Activated B cell treated with CpG ODN at 0.5 μM for 24 hours (primary cell): ENCODE measurements at places on chromosomes 7 and 10. TPM values are rescaled to one million over a fixed set of nuclear protein-coding genes. Genes with fewer than 3 reads are reported as not detected.

The MCM10 gene
- 3.7 and 4.6 TPM in 2 replicates for total RNA-seq

The ELOVL3 gene
- total RNA-seq: not detected in 2 replicates

- DNase-seq: no peak
Observed at GRCh38 chr7:75814407-75814947, 871 bp upstream of the CCL24 start.

DNA sequence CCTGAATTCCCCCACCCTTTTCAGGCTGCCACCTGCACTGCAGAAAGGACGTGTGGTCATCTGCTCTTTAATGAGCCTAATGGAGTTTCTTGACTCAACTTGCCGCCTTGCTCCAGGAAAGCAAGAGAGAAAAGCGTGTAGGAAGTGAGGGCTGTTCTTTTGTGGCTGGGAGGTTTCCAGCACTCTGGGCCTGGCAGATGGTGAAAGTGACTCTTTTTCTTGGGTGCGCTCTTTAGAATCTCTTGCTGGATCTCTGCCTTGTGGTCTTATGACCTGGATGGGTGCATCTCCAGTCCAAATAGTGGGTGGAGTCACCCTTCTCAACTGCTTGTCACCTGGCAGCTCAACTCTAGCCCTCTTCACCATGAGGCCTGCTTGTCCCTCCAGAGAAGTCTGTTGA is 244.0 kb downstream of the SORCS1 start:
- no peak for DNase-seq

DNA sequence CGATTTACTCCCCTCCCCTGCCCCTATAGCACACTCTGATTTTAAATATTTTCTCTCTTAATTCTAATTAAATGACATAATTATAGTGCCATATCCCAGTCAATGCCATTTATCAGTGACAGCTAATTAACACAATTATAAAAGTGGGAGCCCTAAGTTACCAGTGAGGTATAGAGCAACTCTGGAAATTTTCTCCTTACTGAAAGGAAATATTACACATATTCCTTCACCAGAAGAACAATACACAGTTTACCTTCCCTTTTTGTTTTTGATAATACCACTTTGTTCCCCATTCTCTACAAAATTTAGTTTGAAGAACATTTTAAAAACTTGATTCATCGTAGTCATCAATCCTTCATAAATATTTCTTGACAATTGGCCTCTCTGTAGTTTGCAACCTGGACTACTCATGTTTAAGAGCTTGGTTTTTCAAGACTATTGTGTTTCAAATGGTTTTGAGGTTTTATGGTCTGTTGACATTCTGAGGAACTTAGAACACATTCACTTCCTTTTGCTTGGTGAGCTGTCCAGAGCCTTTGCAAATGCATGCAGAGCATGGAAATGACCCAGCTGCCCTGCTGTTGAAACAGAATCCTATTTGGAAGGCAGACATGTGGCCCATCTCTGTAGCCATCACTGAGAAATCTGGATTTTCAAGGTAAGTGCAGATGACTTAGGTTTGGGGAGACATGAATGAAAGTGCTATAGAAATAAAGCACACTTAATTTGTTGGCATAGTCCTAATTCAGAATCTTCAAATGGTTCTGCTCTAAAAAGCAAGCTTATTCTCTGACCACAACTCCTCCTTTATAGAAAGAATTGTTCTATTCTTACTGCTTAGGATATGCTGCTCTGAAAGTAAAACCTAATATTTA is at the start of gene GPR141:
GPR141 (plus strand) TSS at position 521 of the 875 bp plus-strand sequence. CDS start 56,628 bp downstream, outside the sequence.
- DNase-seq: no peak

GRCh38 chr7:157136372-157136771 is 2.4 kb upstream of the UBE3C start:
- DNase-seq: no peak
